ENCODE measurements at places on chromosomes 13 and 19. TPM values are rescaled to one million over a fixed set of nuclear protein-coding genes. Genes with fewer than 3 reads are reported as not detected.

- DNase-seq: no peak
These were observed 167.6 kb downstream of the PTPRS start for GRCh38 chr19:5172859-5173630.

- no peak for DNase-seq
These were observed 9.5 kb downstream of the RINL start for GRCh38 chr19:38868551-38868950.

DNA sequence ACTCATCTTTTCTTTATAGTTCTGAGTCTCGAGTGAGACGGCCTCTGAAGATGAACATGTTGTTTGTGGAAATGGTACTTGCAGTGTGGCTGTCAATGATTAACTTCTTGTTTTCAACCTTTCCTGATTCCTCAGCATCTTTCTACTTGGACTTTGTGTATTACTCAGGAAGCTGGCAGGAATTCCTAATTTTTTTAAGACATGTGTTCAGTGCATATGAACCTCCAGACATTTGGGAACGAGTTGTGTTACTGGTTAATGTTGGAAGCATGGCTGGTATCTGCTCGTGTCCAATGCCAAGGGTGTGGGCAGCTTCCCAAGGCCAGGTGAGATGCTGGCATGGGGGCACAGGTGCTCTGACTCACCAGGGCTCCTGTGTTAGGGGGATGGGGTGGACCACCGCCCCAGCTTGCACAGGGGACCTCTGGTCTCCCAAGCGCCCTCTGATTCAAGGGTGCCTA lies 61.1 kb upstream of the MCF2L start:
- no peak for DNase-seq

The CLEC17A gene
- not detected for total RNA-seq

The FXYD3 gene
- 1.0 TPM for total RNA-seq

The SEMA6B gene
- total RNA-seq: 0.65 TPM

The GFY gene
- total RNA-seq: not detected

The ZNF681 gene
- total RNA-seq: 3.5 TPM
